ENCODE measurements at places on chromosomes 1 and 21. TPM values are rescaled to one million over a fixed set of nuclear protein-coding genes. Genes with fewer than 3 reads are reported as not detected.

C8B gene
- not detected for total RNA-seq

CXADR gene
- 2.0 TPM for total RNA-seq

FMOD gene
- total RNA-seq = 48.1 TPM

FCRL2 gene
- total RNA-seq = not detected

CD1D gene
- 3.0 TPM for total RNA-seq

S100A14 gene
- not detected for total RNA-seq

FTCD gene
- 0.30 TPM for total RNA-seq

C1QC gene
- not detected for total RNA-seq

NAXE gene
- total RNA-seq = 51.7 TPM

RPE65 gene
- total RNA-seq = not detected

PDZK1 gene
- 0.28 TPM for total RNA-seq

BCL2L15 gene
- total RNA-seq = under 0.01 TPM

TCP10L gene
- total RNA-seq = 0.46 TPM

C2CD4D gene
- not detected for total RNA-seq

SEMA4A gene
- total RNA-seq = 0.55 TPM

SH2D1B gene
- not detected for total RNA-seq

AMY1B gene
- total RNA-seq = not detected

PCAT6 gene
- total RNA-seq = 0.89 TPM

PCP4L1 gene
- total RNA-seq = not detected

AQP10 gene
- total RNA-seq = 0.05 TPM

PTPN14 gene
- total RNA-seq = 49.6 TPM

TFF2 gene
- total RNA-seq = not detected

KIAA1614 gene
- total RNA-seq = 3.0 TPM

SAMD11 gene
- total RNA-seq = 25.2 TPM

SLC30A7 gene
- 58.2 TPM for total RNA-seq

S100A1 gene
- total RNA-seq = under 0.01 TPM

LAMB3 gene
- total RNA-seq = 26.1 TPM

PCSK9 gene
- 0.89 TPM for total RNA-seq

LORICRIN gene
- not detected for total RNA-seq

SPRR2G gene
- not detected for total RNA-seq

FLAD1 gene
- total RNA-seq = 15.1 TPM
